ENCODE measurements at places on chromosomes 12 and 14. TPM values are rescaled to one million over a fixed set of nuclear protein-coding genes. Genes with fewer than 3 reads are reported as not detected.

PLXNC1 gene
- total RNA-seq: 0.16 TPM

GYS2 gene
- not detected for total RNA-seq

KCNC2 gene
- total RNA-seq: not detected

SPIC gene
- not detected for total RNA-seq

ACOT6 gene
- not detected for total RNA-seq

MAP1LC3B2 gene
- total RNA-seq: 1.6 TPM

CATSPERB gene
- total RNA-seq: not detected

CCDC184 gene
- total RNA-seq: 2.5 TPM

ARMH4 gene
- total RNA-seq: 0.34 TPM

SSPN gene
- total RNA-seq: 0.38 TPM

ZDHHC22 gene
- 0.37 TPM for total RNA-seq

DAO gene
- total RNA-seq: not detected

CBLN3 gene
- 1.6 TPM for total RNA-seq

OASL gene
- 4.8 TPM for total RNA-seq

DPPA3 gene
- not detected for total RNA-seq

LALBA gene
- total RNA-seq: not detected

YARS2 gene
- 29.6 TPM for total RNA-seq

SCN8A gene
- 2.5 TPM for total RNA-seq

TESPA1 gene
- total RNA-seq: not detected

R3HDM2 gene
- total RNA-seq: 10.1 TPM

SLC6A15 gene
- 2.4 TPM for total RNA-seq

NINJ2 gene
- not detected for total RNA-seq

SLCO1A2 gene
- total RNA-seq: 0.07 TPM

ASB2 gene
- 3.5 TPM for total RNA-seq

MYH6 gene
- not detected for total RNA-seq

LRRIQ1 gene
- 0.71 TPM for total RNA-seq

NEUROD4 gene
- total RNA-seq: not detected

IGF1 gene
- not detected for total RNA-seq

PLBD1 gene
- 4.6 TPM for total RNA-seq

HOTAIR gene
- total RNA-seq: 0.24 TPM

TEAD4 gene
- total RNA-seq: 43.1 TPM

PAPLN gene
- 10.4 TPM for total RNA-seq

SELPLG gene
- 1.0 TPM for total RNA-seq

BMP4 gene
- 3.1 TPM for total RNA-seq

DHRS4 gene
- total RNA-seq: 47.2 TPM

OR6C68 gene
- total RNA-seq: not detected

THTPA gene
- total RNA-seq: 14.8 TPM

All from A549 treated with CpdA at 1 μM for 4 hours (cell line).